ENCODE measurements at places on chromosomes 5 and 9.

DNA sequence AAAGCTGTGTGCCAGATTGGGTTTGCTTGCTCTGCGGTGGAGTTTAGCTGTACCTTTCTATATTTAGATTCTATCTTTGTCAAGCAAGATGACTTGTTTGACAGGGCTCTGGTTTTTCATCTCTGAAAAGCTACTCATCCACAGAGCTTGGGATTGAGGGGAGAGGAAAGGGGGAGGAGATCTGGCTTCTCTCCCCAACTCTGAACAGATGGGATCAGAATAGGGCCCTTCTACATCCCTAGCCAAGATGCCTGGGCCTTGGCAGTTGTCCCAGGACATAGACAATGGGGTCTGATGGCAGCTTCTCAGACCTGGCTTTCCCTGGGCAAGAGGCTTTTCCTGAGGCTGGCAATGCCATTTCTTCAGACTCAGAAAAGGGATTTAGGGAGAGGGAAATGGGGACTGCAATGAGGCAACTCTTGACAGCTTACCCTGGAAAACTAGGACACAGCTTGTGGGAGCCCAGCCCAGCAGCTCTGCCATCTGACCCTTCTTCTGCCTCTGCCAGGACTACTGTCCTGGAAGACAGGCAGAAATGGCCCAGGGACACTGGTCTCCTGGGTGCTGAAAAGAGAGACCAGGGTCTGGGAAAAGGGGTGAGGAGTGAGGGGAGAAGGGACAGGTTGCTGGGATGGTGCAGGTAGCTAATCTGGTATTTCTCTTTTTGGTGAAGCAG lies 50.2 kb upstream of the ASTN2 start:
- no peak for DNase-seq

- DNase-seq = no peak
Observed at GRCh38 chr5:119895066-119895465, 265.7 kb downstream of the FAM170A start.

- DNase-seq = no peak
Observed at GRCh38 chr9:33480976-33481375, 7.3 kb upstream of the NOL6 start.

GRCh38 chr5:14206028-14206725 lies 63.0 kb downstream of the TRIO start:
- no peak for DNase-seq

DNA sequence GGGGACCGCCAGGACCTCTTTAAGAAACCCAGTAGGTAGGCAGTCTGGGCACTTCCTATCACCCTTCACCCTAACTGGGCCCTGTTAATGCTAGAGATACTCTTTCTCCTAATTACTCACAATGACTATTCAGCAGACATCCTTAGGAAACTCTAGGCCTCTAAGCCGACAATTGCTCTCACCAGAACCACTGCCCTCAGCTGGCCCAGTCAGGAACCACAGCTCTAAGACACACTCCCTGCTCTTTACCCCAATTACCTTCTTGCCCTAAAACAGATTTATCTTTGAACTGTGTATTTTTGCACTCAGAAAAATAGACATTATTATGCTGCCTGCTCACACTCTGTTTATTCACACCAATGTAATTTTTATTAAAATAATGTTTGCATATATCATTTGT lies 432.6 kb upstream of the SLC30A5 start:
- peak; percentile 11 for DNase-seq

DNA sequence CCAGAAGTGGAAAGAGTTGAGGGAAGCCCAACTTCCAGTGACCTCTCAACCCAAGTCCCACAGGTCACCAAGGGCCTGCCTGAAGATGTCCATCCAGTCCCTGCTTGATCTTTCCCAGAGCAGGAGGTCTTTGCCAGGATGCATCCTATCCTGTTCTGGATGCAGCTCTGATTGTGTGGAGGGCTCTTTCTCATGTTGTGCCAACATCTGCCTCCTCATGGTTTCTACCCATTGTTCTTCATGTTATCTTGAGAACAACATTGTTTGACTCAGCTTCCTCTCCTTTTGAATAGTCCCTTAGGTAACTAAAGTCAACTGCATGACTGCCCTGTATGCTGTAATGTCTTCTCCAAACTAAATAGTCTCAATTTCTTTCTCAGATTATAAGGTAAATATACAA lies 169.3 kb downstream of the CCDC192 start:
- no peak for DNase-seq

- no peak for DNase-seq
Observed at GRCh38 chr5:142661957-142662356, 23.9 kb downstream of the FGF1 start.

DNA sequence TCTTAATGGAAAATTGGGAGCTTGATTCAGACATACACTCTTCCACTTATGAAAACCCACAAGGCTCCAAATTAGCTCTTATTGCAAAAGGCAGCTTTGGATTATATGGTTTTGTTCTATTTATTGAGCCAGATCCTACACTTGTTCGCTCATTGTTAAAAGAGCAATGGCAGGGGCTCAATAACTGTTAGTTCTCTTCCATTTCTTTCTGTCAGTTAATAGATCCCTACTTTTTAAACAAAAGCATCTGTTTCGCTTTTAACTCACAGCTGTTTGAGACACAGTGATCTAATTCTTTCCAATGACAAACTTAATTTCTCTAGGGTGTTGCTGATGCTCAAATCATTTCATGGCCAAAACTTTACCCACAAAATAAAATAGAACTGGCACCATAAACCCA lies 11.7 kb downstream of the C5 start:
- DNase-seq = no peak

- no peak for DNase-seq
Observed at GRCh38 chr5:180340856-180341255, 12.3 kb downstream of the GFPT2 start.

DNA sequence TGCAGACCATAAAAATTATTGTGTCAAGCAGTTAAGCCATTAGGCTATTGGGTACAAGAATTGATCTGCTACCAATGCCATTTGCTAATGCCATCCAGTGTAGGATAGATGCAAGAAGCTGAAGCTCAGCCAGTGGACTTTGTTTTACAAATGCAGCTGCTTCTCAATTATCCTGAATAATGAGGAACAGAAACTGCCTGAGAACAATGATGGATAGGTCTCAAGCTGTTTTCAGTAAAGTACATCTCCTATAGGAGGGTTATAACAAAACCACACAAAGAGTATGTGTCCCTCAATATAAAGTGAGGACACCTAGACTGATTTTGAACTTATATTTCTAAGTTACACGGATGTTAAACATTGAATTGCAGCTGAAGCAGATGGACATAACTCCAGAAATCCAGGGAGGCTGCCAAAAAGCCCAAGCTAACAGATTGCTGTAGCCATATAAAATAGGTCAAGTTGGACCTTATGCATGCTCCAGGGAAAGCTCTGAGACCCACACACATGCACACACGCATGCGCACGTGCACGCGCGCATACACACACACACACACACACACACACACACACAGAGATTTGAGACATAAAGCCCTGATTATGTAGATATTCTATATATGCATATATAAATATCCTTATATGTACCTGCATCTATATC lies 482.7 kb upstream of the CD180 start:
- DNase-seq = no peak

DNA sequence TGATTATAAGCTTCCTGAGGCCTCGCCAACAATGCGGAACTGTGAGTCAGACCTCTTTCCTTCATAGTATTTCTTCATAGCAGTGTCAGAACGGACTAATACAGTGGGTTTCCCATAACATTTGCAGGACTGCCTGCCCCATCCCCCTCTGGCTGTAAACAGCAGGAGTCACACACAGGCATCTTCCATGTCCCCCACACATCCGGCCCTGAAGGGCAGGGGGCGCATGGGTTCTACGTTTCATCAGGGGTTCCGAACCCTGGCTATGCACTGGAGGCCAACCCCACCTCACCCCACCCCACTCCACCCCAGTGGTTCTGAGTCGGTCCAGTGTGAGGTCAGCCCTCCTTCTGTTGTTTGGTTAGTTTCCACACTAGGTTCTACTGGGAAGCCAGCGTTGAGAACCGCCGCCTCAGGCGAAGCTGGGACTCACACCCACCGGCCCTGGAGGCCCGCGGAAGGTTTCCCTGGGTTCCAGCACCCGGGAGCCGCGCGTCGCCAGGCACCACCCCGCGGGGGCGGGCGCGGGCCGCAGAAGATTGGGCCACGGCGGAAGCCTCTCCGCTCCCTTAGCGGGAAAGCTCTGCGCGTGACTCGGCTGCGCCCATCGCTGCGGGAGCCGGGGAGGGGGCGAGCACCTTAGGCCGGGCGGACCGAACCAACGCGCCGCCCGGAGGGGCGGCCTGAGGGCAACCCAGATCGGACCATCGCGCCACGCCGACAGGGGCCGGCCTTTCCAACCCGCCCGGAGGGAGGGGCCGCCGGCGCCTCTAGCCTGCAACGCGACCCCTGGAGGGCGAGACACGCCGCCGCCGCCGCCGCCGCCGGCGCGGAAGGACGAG lies at the start of gene RUSC2:
Gene RUSC2, plus strand, starts transcription at position 799 of the 842 bp plus-strand sequence. CDS start 56,411 bp downstream, outside the sequence.
- peak; percentile 64 for DNase-seq

- no peak for DNase-seq
Observed at GRCh38 chr9:115972362-115972761, 181.2 kb upstream of the PAPPA start.

DNA sequence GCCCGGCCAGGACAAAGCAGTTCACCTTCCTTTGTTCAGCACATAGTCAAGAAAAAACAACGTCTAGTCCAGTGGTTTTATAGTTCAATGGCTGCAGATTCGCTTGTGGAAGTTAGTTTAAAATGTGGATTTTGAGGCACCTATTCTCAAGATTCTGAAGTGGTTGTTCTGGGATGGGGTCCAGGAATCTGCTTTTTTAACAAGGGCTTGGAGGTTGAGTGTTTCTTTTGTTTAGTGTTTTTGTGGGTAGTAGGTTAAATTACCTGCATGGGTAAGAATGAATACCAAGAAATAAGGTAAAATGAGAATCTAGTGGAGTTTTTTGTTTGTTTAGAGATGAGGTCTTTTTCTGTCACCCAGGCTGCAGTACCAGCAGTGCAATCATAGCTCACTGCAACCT lies 28.4 kb upstream of the NADK2 start:
- no peak for DNase-seq

- DNase-seq = no peak
Observed at GRCh38 chr5:130795037-130795436, 370.0 kb downstream of the HINT1 start.

DNA sequence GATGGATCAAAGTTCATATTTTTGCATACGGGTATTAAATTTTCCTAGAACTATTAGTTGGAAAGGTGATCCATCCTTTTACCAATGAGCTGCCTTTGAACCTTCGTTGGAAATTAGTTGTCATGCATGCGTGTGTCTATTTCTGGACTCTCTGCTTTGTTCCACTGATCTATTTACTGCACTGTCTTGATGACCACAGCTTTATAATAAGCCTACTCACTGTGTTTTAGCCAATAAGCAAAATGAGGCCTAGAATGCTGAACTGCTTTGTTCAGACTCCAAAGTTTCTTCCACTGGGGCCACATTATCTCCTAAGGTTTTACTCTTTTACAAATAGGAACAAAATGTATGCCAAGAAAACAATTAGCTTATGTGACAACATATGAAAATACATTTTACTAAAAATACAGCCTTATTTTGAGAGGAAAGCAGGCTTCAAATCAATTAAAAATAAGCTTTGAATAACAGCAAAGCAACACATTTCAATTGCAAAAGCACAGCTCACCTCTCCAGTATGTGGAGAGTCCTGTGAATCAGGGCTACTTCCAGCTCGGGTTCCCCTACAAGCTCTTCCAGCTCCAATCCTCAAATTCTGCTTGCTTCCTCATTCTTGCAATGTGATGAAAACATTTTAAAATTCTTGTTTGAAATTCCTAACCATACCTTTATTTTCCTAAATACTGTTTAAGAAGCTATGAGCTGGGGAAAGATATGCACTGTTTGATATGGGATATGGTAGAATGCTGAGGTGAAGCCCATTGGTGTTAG lies 72.0 kb downstream of the RETREG1 start:
- DNase-seq = no peak

GRCh38 chr5:142110046-142110531 lies 1.5 kb downstream of the NDFIP1 start:
- DNase-seq = peak; percentile 33

GRCh38 chr9:68919661-68920060 lies 94.3 kb downstream of the PRKACG start:
- no peak for DNase-seq

DNA sequence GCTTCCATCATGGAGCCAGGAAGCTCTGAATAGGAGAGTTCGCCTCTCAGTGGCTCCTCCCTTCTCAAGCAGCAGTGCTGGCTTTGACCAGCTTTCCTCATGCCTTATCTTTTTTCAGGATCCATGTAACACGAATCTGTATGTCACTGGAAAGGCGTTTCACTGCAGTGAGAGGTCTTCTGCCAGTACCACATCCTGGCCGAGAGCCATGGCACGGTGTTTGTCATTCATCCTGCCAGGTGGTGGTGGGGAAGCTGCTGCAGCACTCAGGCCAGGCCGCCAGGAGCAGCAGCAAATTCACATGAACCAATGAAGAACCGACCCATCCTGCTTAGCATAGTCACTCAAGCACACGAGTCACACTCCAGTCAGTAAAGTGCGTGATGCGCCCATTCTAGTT lies 179.0 kb downstream of the FANCC start:
- DNase-seq = no peak

GRCh38 chr9:5184776-5185175 lies 663 bp downstream of the INSL6 start:
- no peak for DNase-seq

DNA sequence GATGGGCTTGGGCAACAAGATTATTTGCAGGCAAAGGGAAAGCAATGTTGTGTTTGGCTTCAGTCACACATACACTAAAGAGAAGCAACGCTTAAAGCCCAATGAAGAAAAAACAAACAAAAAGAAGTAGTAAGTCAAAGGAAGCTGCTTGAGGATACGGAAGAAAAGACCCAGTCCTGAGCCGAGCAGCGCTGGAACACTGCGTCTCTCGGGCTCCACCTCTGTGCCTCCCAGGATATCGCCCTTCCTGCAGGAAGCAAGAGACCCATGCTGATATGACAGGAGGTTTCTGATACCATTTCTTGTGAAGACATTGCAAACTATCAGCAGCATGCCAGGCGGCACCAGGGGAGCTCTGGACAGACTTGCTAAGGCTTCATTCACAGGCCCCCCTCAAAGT lies 9.9 kb downstream of the GNAQ start:
- DNase-seq = no peak

- no peak for DNase-seq
Observed at GRCh38 chr5:111364992-111365391, 140.8 kb downstream of the CAMK4 start.

DNA sequence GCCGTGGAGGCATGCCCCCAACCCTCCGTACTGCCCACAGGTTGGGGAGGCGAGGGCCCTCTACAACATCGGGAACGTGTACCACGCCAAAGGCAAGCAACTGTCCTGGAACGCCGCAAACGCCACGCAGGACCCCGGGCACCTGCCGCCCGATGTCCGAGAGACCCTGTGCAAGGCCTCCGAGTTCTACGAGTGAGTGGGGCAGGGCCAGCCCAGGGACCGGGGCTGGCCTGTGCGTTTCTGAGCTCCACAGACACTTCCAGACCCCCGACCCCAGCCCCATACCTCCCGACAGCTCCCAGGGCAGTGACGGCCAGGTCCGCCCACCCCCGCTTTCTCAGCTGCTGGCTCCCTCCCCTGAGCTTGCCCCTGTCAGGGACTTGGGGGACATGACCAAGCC lies 9.5 kb downstream of the GPSM1 start:
- no peak for DNase-seq

GRCh38 chr9:113652355-113653152 lies 189.0 kb downstream of the RGS3 start:
- DNase-seq = no peak

- no peak for DNase-seq
Observed at GRCh38 chr5:54088081-54088480, 222.3 kb downstream of the ARL15 start.

- no peak for DNase-seq
Observed at GRCh38 chr5:127236254-127236653, 54.3 kb upstream of the MEGF10 start.

- no peak for DNase-seq
Observed at GRCh38 chr9:133761641-133762248, 23.6 kb upstream of the SARDH start.
